ENCODE measurements at places on chromosomes 2 and 18. TPM values are rescaled to one million over a fixed set of nuclear protein-coding genes. Genes with fewer than 3 reads are reported as not detected.

DNA sequence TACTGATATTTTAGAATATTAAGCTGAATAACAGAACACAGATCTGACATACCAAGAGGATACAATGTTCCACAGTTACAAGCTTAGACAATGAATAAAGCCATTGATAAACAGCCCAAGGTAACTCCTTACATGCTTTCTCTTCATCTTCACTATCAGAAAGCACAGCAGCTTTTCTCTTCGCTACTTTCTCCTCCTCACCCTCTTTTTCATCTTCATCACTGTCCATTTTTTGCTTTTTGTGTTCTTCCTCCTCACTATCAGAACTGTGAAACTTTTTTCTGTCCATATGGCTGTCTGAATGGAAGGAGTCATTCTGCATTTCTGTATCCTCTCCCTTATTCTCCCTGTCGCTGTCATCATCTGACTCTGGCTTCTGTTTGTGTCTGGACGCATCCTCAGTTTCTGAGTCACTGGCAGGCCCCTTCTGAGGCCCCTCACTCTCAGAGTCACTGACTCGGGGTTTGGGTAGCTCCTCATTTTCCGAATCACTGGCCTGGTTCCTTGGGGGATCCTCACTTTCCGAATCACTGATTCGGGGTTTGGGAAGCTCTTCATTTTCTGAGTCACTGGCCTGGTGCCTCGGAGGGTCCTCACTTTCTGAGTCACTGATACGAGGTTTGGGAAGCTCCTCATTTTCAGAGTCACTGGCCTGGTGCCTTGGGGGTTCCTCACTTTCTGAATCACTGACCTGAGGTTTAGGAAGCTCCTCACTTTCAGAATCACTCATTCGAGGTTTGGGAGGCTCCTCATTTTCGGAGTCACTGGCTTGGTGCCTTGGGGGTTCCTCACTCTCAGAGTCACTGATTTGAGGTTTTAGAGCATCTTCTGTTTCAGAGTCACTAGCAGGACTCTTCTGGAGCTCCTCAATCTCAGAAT, 21.5 kb downstream of the IWS1 start:
- no peak for DNase-seq

DNA sequence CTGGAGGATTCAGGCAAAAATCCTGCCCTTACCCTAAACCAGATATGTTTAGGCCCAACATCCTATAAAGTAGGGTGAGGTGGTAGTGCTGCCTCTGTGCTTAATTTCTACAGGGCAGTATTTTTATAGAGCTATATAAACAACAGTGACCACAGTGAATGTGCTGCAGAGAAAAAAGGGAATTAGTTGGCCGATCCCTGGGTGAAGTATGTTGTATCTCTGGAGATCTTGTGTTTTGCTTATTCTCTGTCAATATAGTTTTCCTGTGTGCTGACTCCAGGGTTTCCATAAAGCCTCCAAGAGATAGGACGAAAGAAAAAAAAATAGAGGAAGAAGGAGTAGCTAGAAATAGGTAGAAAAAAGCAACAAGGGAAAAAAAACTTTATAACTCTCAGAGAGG, 88.9 kb upstream of the THOC1 start:
- DNase-seq = peak; percentile 67

GRCh38 chr2:106599540-106599939, 112.4 kb downstream of the CD8B2 start:
- no peak for DNase-seq

DNA sequence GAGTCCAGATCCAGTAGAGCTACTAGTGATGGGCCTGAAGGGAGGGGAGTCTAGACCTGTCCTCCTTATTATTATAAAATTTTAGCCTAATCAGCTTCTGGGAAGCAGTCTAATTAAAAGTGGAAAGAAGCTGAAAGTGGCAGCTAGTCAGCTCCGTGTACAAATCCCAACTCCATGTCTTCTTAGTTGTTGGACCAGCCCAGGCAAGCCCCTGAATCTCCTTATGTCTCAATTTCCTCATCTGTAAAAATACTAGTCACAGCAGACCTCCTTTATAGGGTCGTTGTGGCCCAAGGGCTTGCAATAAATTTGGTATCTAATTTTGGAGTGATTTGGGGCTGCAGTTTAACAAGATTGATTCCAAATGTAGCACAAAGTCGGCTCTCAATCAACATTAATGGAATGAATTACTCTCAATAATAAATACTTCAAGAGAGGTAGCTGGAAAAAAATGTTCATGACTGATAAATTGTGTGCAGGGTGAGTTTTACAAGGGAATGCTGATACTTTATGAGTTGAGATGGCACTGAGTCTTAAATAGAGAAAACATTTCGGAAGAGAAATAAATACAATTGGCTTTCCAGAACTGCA, 118.3 kb upstream of the NDUFV2 start:
- DNase-seq = no peak

- no peak for DNase-seq
These were observed 68.5 kb downstream of the MYO5B start for GRCh38 chr18:50126471-50126870.

DNA sequence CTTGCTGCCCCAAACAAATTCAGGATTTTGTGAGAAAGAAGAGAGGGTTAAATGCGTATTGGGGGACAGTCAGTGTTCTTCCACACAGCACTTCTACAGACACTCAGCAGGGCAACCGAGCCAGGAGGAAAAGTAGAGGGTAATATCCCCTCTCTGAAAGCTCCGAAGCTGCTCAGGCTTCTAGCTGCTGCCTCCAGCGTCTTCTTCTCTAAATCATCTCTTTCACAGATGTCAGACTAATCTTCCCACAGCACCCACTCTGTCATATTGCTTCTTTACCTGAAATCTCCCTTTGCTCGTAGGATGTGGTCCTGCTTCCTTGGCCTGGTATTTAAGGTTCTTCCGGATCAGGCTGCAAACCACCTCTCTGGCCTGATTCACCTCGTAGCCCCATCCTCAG, 117.6 kb upstream of the HAAO start:
- no peak for DNase-seq

DNA sequence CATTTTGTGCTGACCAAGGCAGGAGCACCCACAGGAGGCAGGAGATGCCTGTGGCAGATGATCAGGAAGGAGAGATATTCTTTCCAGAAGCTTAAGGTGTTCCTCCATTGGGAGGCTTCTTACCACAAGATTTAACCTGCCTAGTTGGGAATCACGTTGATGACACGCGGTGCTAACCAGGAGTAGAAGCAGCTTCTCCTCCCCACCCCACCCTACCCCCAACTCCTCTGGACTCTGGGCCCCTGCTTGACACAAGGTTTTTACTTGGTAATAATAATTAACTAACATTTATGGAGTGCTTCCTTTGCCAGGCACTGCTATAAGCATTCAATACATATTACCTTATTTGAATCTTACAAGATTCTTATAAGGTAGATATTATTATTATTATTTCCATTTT, 62.5 kb upstream of the PAPOLG start:
- no peak for DNase-seq

DNA sequence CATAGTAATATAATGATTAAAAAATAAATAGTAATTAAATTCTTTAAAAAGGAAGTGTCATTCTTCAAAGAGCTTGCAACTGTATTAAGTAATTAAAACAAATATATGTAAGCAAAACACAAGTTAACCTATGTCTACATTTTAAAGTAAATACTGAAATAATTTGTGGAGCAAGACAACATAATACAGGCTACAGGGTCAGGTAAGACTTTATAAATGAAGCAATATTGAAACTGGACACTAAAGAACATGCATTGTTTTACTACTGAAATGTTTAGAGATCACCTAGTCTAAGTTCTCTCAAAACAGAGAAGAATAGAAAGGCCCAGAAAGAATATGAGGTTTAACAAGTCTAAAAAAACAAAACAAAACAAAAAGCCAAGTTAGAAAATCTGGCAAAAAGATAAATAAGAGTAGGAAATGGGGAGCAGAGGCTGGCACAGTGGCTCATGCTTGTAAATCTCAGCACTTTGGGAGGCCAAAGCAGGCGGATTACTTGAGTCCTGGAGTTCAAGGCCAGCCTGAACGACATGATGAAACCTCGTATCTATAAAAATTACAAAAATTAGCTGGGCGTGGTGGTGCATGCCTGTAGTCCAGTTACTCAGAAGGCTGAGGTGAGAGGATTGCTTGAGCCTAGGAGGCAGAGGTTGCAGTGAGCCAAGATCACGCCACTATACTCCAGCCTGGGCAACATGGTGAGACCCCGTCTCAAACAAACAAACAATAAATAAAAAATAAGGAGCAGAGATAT, 34.4 kb downstream of the VPS54 start:
- no peak for DNase-seq

DNA sequence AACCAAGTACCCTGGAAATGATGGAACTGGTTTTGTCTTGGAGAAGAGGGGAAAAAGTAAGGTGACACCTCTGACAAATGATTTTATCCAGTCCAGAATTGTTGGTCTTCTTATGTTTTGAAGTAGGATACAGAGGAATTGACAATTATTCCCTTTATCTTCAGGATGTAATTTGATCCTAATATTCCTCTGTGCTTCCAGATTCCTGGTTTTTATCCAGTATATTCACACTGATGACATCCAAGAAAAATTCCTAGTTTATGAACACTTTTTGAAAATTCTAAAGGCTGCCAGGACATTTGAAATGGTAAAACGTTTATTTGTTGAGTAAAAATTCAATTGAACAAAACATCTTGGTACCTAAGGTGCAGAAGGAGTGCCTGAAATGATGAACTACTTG, 22.2 kb upstream of the ETAA1 start:
- no peak for DNase-seq

DNA sequence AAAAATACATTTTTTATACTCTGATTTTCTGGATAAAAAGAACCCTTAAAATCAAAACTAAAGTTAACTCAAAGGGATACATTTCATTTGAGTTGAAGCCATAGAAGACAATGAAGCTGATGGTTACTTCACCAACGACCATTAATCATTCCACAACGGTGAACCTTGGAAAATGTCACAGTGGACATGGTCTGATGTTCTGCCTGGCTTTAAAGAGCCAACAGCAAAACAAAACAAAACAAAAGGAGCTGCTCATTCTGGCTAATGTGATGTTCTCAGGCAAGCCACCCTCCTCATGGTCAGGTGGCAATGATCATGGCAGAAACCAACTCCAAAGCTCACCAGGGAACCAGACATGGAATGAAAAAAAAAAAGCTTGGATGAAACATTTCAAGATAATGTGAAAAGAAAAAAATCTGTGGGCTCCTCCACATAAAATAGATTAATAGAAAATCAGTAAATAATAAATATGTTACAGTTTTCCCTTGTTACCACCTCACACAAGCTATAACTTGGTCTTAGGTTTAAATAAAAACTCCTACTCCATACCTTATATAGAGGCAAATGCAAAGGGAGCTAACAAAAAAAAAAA, 90.1 kb upstream of the SERTAD2 start:
- DNase-seq = no peak

MFSD6 gene
- total RNA-seq = 6.6 TPM

STON1 gene
- 6.1 TPM for total RNA-seq

FEV gene
- not detected for total RNA-seq

SERPINB7 gene
- not detected for total RNA-seq

MITD1 gene
- total RNA-seq = 24.1 TPM

Data from H4 (cell line).